Activated gamma-delta T cell treated with Interleukin-2 at 50 U/mL for 16 hours (primary cell): ENCODE measurements at places on chromosomes 1 and 21.

GRCh38 chr1:221644663-221645258, 97.1 kb downstream of the DUSP10 start:
- DNase-seq: no peak

DNA sequence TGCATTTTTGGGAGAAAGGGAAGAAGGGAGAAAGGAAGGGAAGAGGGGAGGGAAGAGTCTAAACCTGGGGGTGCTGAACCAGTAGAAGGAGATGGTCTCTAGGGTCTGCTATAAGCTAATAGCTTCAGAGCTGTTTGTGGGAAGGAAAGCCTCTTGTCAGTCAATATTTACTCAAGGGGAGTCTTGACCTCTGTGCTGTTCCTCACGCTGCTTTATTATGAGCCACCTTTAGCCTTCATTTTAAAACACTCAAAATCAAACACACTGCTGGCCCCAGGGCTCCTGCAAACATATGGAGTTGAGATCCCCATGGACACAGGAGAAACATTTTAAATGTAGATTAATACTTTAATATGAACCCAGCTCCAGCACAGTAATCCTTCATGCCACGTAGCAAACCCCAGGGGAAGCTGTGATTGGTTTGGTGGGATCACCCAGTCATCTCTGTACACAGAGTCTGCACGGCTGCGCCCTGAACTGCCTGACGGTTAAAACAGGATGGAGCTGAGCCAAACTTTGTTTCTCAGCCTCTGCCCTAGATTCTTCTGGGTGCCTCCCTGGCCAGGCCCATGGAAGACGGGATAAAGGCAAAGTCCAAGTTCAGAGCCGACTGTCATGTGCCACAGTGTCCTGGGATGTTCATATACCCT, 40.2 kb upstream of the VWA5B1 start:
- no peak for DNase-seq

DNA sequence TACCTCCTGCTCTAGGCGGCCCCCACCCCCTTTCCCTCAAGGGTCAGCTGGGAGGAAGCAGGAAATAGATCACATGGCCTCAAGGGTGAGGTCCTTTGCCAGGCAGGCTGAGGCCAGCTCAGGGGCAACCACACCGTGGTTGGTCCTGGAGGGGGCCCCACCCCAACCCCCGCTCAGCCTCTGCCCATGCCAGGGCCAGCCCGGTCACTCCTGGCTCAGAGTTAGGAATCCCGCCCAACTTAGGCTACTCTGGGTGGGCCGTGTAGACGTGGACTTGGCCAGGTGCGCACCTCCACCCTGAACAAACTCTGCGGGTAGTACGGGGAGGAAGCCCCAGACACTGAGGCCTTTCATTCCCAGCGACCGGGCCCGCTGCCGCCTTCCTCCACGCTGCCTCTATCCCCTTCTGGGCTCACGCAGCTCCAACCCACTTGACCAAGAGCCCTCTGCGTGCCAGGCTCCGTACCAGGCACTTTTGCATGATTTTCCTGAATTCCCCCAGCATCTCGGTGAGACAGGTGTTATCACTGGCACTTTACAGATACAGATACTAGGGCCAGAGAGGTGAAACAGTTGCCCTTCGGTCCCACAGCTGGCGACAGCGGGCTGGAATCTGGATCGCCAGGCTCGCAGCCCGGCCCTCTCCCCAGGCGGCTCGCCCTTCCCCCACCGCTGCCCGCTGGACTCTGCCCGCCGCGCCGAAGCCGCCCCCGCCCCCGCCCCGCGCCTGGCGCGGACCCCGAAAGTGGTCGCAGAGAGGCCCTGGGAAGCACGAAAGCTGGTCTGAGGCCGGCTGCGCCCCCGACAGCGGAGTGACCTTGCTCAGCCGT, 769 bp downstream of the GALE start:
- DNase-seq: peak; percentile 30

- DNase-seq: no peak
Observed at GRCh38 chr1:101406271-101406670, 169.5 kb downstream of the S1PR1 start.

DNA sequence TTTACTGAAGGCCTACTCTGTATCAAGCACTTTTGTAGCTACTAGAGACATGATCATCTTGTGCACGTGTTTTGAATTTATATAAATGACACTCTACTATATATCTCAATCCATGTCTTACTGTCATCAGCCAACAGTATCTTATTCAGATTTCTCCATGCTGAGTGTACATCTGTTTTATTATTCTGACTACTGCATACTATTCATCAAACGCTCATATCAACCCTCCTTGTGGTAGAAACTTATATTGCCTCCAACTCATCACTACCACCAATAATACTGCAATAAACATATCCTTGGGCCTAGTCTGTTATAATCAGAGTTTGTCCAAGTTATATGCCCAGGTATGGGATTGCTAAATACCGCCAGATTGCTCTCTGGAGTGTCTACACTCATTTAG, 81.6 kb upstream of the IRF2BP2 start:
- no peak for DNase-seq

- no peak for DNase-seq
Observed at GRCh38 chr1:147409886-147410285, 131.4 kb upstream of the BCL9 start.

- DNase-seq: peak; percentile 30
Observed at GRCh38 chr1:58785442-58786058, 1.7 kb upstream of the JUN start.

- no peak for DNase-seq
Observed at GRCh38 chr1:104408268-104408667, 658.6 kb downstream of the AMY1C start.

GRCh38 chr21:37430184-37430821, 63.7 kb downstream of the DYRK1A start:
- DNase-seq: no peak

DNA sequence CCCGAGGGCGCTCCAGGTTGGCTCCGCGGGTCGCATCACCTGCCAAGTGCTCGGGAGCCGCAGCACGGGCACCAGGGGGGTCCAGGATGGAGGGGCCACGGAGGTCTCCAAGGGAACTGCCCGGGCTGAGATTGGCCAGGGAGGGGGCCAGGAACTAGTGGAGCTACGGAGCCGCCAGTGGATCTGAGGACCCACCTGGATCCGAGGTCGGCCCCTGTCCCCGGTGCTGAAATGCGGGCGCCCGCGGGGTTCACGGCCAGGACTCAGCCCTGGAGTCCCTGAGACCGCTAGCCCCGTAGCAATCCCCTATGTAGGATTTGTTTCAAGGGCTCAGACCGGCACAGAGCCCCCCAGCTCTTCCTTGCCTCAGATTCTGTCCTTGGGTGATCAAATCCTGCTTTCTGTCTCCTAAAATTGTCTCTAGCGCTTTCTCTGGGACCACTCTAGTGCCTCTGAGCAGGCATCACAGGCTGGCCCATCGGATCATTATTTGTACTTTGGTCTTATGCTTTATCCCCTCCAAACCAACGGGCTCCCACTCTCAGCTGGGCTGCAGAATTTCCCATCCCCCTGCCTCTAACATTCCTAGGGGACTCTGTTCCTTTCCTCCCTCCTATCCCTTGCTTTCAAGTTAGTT, 27.3 kb downstream of the KIAA2013 start:
- no peak for DNase-seq

GRCh38 chr1:224348137-224348536, 8.5 kb upstream of the CNIH4 start:
- DNase-seq: no peak

DNA sequence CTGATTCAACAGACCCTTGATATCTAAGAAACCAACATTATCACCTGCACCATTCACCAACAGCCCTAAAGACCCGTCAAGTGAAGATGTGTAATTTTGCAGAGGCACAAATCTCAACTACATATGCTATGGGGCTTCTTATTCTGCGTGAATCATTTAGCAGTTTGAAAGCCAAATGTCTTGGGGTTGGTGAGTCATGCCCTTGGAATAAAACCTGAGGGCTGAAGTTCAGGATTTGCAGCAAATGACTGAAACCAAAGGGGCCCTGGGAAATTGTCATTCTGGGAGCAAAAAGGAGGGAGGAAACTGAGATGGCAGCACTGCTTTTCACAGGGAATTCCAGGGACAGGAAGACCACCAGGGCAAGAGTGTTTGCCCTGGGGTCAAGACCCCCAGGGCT, 79.2 kb upstream of the TNR start:
- no peak for DNase-seq

DNA sequence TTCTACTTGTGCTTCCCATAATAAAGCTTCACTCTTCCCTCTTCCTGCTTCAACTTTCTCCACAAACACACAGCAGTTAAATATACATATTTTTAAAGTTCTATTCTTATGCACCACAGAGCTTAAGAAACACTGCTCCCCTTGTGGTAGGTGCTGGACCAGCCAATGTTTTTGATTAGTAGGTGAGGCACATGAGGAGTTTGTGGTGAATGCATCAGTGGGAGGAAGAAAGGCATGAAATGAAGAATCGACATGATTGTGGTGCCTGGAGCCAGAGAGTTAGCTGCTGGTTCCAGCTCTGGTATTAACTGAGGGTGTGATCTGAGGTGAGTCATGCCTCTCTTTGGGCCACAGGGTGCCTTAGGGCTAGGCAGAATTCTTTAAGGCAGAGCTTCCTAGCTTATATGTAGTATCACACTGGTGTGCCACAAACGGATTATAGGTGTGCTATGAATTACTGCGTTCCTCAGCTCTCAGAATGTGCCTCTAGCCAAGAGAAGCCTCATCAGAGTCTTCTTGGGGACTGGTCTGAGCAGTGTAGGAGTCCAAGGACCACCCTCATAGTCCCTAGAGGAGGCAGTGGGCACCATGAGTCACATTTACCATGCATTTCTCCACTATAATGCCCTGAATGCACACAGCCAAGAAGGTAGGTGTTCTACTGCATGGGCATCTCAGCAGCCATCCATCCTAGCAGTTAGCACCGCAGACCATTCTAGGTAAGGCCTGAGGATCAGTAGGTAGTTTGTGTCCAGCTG, 97.4 kb upstream of the SGIP1 start:
- DNase-seq: no peak

- DNase-seq: no peak
Observed at GRCh38 chr1:209029737-209030136, 553.8 kb upstream of the CAMK1G start.

DNA sequence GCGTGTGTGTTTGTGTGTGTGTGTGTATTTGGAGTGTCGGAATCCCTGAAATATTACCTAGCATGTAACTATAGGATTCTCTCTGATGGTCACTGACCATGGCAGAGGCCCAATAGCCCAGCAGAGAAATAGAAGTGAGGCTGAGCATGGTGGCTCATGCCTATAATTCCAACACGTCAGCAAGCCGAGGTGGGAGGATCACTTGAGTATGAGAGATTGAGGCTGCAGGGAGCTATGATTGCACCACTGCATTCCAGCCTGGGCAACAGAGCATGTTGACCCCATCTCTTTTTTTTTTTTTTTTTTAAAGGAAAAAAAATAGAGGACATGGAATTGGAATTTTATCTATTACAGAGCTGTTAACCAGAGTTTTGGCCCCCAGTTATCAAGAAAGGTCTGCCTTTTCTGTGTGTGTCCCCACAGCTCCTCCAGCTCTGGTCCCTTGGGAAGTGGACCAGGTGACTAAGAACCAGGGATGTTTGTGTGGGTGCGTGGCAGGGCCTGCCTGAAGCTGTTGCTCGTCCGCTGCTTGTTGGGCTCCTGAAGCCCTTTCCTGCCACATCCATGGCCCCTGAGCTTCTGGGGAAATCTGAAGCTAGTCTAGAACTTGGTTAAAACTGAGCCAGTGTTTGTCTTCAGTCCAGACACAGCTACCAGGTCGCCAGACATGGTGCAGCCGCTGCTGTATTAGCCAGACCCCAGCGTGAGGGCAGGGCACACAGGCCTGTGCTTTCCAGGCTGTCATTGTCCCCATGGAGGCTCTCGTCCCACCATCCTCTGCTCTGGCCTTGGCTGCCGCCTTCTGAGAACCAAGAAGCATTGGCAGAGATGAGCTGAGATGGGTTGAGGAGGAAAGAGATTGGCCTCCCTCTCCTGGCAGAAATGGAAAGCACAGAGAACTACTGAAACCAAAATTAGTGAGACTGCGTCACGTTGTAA, 25.5 kb downstream of the CAPN9 start:
- no peak for DNase-seq

- DNase-seq: no peak
Observed at GRCh38 chr1:157134442-157134841, 3.8 kb downstream of the ETV3 start.

- no peak for DNase-seq
Observed at GRCh38 chr1:8176279-8176678, 141.6 kb upstream of the SLC45A1 start.

- DNase-seq: no peak
Observed at GRCh38 chr1:152827173-152827572, at the start of gene LCE1A. TSS of gene LCE1A (plus strand) at chr1:152827473. CDS start at chr1:152827473, 0 bp downstream.

GRCh38 chr1:24770881-24771280, 25.6 kb downstream of the CLIC4 start:
- DNase-seq: no peak

DNA sequence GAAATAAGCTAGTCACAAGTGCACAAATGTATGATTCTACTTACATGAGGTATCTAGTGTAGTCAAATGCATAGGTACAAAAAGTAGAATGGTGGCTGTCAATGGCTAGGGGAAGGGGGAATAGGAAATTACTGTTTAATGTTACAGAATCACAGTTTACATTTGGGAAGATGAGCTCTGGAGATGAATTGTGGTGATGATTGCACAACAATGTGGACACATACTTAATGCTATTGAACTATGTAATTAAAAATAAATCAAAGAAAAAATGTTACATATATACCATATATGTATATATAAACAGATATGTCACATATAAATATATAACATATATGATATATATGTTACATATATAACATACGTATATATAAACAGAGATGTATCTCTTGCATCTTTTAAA, 39.4 kb downstream of the VAV3 start:
- no peak for DNase-seq

- no peak for DNase-seq
Observed at GRCh38 chr1:211472724-211473123, 19.2 kb downstream of the RD3 start.

GRCh38 chr1:33573661-33574060, 101.2 kb downstream of the ZSCAN20 start:
- DNase-seq: no peak

- no peak for DNase-seq
Observed at GRCh38 chr1:87392248-87393192, 63.8 kb downstream of the LMO4 start.

- DNase-seq: no peak
Observed at GRCh38 chr1:215023155-215023832, 59.2 kb upstream of the KCNK2 start.
